PC-3 (cell line): ENCODE measurements at places on chromosomes 13 and 19. TPM values are rescaled to one million over a fixed set of nuclear protein-coding genes. Genes with fewer than 3 reads are reported as not detected.

GRCh38 chr19:5958074-5958850, 19.7 kb downstream of the RANBP3 start:
- H3K4me3 ChIP-seq, result no peak overlapping the region
- no peak for DNase-seq
- H3K27me3 ChIP-seq, result no peaks in the 10 kb centered on the region
- H3K36me3 ChIP-seq, result peaks cover 3% of the 10 kb centered on the region; the same call in 1 of the 2 replicates
- no peak overlapping the region for H3K27ac ChIP-seq
- peaks cover 14% of the 10 kb centered on the region for H3K4me1 ChIP-seq

DNA sequence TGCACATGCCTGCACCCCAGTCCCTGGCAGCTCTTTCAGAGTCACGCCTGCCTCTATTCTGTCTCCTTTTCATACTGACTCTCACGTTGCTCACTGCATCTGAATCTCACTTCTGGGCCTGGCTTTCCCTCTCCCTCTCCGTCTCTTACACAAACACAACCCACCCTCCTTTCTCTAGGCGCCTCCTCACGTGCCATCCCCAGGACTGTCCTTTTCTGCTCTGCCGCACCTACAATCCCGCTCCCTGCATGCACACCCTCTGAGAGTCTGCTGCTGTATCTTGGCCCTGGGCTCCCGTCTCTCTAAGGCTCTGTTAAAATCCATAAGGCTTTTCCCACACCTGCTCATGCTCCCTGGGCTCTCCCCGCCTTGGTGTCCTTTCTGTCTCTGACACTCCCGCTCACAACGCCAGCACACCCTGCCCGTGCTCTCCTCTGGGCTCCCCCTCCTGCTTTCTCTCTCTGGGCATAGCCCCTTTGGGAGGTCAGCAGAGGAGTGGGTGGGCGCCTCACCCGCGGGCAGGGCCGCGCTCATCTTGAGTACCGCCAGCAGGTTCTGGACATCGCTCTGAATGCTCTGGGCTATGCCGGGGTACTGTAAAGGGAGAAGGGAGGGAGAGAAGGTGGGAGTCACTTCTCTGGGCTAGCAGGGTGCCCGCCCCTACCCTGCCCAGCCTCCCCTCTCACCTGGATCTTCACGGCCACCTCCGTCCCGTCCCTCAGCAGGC, 12.7 kb upstream of the NUMBL start:
- no peak overlapping the region for H3K27ac ChIP-seq
- H3K27me3 ChIP-seq, result no peaks in the 10 kb centered on the region
- H3K4me1 ChIP-seq, result no peaks in the 10 kb centered on the region
- no peak for DNase-seq
- no peaks in the 10 kb centered on the region for H3K36me3 ChIP-seq

- no peaks in the 10 kb centered on the region for H3K36me3 ChIP-seq
- H3K4me1 ChIP-seq, result no peaks in the 10 kb centered on the region
- H3K4me3 ChIP-seq, result no peak overlapping the region
- no peaks in the 10 kb centered on the region for H3K27me3 ChIP-seq
- H3K27ac ChIP-seq, result no peak overlapping the region
- no peak for DNase-seq
These were observed 881.1 kb downstream of the PCDH9 start for GRCh38 chr13:66348745-66349690.

GRCh38 chr13:66859934-66860877, 369.9 kb downstream of the PCDH9 start:
- H3K27me3 ChIP-seq, result no peaks in the 10 kb centered on the region
- no peak overlapping the region for H3K27ac ChIP-seq

DNA sequence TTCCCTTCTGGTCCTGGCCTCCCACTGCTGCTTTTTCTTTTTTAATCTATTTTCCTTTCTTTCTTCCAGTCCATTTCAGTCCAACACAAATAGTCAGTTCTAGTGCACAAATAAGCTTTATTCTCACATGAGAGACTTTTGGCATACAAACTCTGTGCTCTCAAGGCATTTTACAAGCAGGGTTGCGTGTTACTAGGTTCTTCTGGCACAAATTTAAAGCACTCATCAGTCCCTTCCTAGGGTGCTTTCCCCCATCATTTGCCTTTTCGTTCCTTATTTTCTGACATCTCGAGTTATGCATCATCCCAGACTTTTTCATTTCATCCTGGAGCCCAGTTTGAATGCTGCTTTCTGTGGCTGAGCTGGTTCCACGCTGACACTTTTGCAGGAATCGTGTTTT, 29.8 kb upstream of the IL17D start:
- no peaks in the 10 kb centered on the region for H3K27me3 ChIP-seq
- no peaks in the 10 kb centered on the region for H3K36me3 ChIP-seq

DNA sequence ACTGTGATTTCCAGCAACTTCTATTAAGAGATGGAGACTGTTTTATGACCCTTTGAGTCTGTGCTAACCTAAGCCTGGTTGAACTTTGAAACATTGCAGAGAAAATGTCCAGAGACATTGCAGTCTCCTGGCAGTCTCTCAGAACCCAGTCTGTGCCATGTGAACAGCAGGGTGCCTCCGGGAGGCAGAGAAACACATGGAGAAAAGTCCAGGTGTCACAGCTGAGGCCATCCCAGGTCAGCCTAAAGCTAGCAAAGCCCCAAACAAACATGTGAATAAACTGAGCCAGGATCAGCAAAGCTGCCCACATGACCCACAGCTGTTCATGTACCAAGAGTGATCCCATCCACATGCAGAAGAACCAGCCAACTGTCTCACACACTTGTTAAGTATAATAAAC, 7.8 kb downstream of the CYP4F11 start:
- no peak overlapping the region for H3K4me3 ChIP-seq
- peaks cover 20% of the 10 kb centered on the region for H3K27me3 ChIP-seq
- H3K27ac ChIP-seq, result no peak overlapping the region
- no peaks in the 10 kb centered on the region for H3K4me1 ChIP-seq

- H3K36me3 ChIP-seq, result peaks cover 17% of the 10 kb centered on the region
- no peaks in the 10 kb centered on the region for H3K4me1 ChIP-seq
- DNase-seq, result no peak
- no peak overlapping the region for H3K4me3 ChIP-seq
- no peak overlapping the region for H3K27ac ChIP-seq
These were observed 24.2 kb downstream of the RANBP3 start for GRCh38 chr19:5953680-5954213.

GRCh38 chr13:111962431-111962891, 104.5 kb upstream of the SOX1 start:
- no peak overlapping the region for H3K4me3 ChIP-seq
- H3K27ac ChIP-seq, result no peak overlapping the region
- no peaks in the 10 kb centered on the region for H3K36me3 ChIP-seq

- no peak overlapping the region for H3K4me3 ChIP-seq
- no peaks in the 10 kb centered on the region for H3K4me1 ChIP-seq
- H3K27ac ChIP-seq, result no peak overlapping the region
- peak; percentile 58 for DNase-seq
- no peaks in the 10 kb centered on the region for H3K27me3 ChIP-seq
- no peaks in the 10 kb centered on the region for H3K36me3 ChIP-seq
These were observed 45.8 kb upstream of the RGCC start for GRCh38 chr13:41411522-41411921.

DNA sequence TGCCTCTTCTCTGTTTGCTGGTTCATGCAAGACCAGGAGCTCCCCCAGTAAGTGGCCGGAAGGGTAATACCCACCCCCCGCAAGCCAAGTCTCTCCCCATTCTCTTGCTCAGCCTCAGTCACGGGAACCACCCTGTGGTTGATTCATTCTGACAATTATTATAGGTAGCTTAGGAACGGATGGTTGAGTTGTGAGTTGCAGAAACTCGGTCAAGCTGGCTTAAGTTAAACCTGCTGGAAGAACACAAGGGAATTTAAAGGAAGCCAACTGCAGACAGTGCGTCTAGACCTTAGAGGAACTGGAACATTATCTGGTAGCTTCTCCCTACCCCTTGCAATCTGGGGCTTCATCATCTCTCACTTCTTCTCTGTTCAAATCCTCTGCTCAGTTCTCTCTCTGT, 8.9 kb downstream of the FPR1 start:
- H3K27me3 ChIP-seq, result peaks cover 11% of the 10 kb centered on the region; the same call in 1 of the 2 replicates
- DNase-seq, result peak; percentile 42
- no peaks in the 10 kb centered on the region for H3K4me1 ChIP-seq

DNA sequence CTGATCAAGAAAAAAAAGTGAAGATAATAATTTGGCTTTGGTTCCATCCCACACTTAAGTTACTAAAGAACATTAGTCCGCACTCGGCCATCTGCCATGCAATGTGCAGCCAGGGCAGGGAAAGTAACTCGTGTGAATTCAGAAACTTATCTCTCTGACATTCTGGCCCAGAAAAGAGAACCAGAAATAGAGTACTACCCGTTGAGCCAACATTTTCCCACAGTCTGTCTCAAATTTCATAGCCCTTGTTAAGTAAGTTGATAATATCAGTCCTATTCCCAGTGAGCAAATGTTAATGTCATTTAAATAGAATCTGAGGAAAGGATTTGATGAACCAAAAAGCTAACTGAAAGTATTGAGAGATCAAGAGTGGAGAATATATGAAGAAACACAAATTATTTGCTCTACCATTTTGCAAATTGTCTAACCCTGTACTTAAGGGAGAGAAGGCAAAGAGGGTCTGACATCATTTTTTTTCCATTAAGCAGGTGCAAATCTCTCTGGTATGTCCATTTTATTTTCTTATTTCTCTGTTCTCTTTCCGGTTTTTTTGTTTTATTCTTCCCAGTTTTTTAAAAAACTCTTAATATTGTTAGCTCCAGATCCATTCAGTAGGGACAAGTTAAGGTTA, 156.3 kb downstream of the NDFIP2 start:
- no peaks in the 10 kb centered on the region for H3K4me1 ChIP-seq
- H3K4me3 ChIP-seq, result no peak overlapping the region
- no peak overlapping the region for H3K27ac ChIP-seq

- DNase-seq, result no peak
- H3K27ac ChIP-seq, result no peak overlapping the region
- H3K27me3 ChIP-seq, result no peaks in the 10 kb centered on the region
- H3K4me3 ChIP-seq, result no peak overlapping the region
These were observed 74.9 kb upstream of the KL start for GRCh38 chr13:32941368-32941767.

DNA sequence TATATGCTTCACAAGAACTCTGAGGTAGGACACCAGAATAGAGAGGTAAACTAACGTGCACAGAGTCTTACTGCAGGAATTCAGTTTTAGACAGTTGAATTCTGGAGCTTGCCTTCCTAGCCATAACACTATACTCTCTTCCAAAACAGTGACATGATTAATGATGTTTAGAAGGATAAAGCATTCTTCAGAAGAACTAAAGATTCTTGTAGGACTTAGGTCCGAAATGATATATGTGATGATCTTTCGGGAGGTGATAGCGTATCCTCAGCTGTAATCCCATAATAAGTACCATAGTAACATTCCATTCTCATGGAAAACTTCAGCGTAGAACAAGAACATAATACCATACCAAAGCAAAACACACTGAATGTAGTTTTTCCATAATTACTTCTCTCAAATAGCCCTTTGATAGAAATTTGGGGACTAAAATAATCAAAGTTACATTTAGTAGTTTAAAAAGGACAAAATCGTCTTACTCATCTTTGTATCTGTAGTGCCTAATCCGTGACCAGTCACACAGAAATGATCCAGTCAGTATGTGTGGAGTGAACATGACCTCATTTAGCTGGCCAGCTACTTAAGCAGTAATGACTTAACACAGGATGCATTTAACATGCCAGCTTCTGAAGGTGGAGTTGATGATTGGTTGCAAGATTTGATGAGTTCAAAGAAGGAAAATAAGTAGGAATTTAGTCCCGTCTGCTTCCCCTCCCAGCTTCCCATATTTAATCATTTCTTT, 38.4 kb downstream of the PIBF1 start:
- DNase-seq, result no peak
- H3K27me3 ChIP-seq, result no peaks in the 10 kb centered on the region
- no peaks in the 10 kb centered on the region for H3K36me3 ChIP-seq
- H3K4me1 ChIP-seq, result no peaks in the 10 kb centered on the region
- H3K27ac ChIP-seq, result no peak overlapping the region

GRCh38 chr19:1132552-1133383, 29.0 kb downstream of the GPX4 start:
- H3K27me3 ChIP-seq, result no peaks in the 10 kb centered on the region
- no peaks in the 10 kb centered on the region for H3K4me1 ChIP-seq
- no peak overlapping the region for H3K4me3 ChIP-seq
- no peak overlapping the region for H3K27ac ChIP-seq
- DNase-seq, result no peak
- H3K36me3 ChIP-seq, result no peaks in the 10 kb centered on the region; the same call in 1 of the 2 replicates

DNA sequence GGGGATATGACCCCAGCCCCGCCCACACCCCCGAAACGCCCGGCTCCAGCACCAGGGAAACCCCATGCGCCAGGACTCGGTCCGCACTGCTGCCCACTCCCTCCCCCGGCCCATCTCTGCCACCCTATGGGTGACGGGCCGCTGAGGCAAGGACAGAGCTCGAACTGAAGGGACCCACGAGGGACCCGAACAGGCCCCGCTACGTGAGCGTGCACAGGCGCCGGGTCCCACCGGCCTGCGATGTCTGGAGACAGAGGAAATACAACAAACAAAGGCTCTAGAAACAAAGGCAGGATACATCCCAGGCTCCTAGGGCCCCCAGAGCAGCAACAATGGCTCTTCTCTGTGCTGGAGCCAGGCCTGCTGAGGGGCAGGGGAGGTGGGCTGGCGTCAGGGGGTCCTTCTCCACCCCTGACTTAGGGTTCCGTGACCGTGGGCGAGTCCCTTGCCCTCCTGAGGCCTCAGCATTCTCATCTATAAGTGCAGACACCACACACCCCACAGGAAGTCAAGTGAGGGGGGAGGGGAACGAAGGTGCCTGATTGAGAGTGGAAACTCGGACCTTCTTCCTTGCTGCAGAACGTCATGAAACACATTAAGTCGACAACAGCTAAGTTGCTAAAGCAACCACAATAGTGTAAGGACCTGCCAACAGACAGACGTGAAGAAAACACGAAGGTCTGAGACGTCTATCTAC, 3.1 kb downstream of the ABHD17A start:
- H3K27ac ChIP-seq, result no peak overlapping the region
- H3K4me3 ChIP-seq, result no peak overlapping the region
- H3K36me3 ChIP-seq, result no peaks in the 10 kb centered on the region
- peaks cover 8% of the 10 kb centered on the region for H3K4me1 ChIP-seq

DIRAS1 gene
- total RNA-seq, result 1.7 and 2.0 TPM in 2 replicates

FGF21 gene
- not detected in 2 replicates for total RNA-seq

CYP2A7 gene
- total RNA-seq, result not detected in 2 replicates

ATXN8OS gene
- not detected in 2 replicates for total RNA-seq

ADM5 gene
- 5.0 and 6.3 TPM in 2 replicates for total RNA-seq

IRF2BP1 gene
- 31.5 and 38.6 TPM in 2 replicates for total RNA-seq

DNMT1 gene
- 259 and 358 TPM in 2 replicates for total RNA-seq

NKG7 gene
- not detected in 2 replicates for total RNA-seq

CRX gene
- not detected in 2 replicates for total RNA-seq

TEX29 gene
- total RNA-seq, result not detected in 2 replicates

VSTM2B gene
- not detected in 2 replicates for total RNA-seq

JSRP1 gene
- total RNA-seq, result not detected in 2 replicates
